Germinal center (tissue), 1 donor: ENCODE measurements at places on chromosomes 13 and 19.

GRCh38 chr13:30375265-30375835 lies 46.9 kb upstream of the UBE2L5 start:
- no peak for DNase-seq

DNA sequence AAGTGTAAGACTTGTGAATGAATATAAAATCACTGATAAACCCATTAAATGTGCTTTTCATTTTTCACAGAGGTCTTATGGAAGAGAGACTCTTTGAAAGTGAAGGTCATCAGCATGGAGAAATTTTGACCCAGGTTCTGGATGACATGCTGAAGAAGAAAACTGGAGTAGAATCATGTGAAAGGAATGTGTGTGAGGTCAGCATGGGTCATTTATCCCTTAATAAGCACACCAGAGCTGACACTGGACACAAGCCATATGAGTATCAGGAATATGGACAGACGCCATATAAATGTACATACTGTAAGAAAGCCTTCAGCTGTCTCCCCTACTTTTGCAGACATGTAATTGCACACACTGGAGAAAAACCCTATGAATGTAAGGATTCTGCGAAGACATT lies 29.0 kb downstream of the ZNF20 start:
- no peak for DNase-seq

DNA sequence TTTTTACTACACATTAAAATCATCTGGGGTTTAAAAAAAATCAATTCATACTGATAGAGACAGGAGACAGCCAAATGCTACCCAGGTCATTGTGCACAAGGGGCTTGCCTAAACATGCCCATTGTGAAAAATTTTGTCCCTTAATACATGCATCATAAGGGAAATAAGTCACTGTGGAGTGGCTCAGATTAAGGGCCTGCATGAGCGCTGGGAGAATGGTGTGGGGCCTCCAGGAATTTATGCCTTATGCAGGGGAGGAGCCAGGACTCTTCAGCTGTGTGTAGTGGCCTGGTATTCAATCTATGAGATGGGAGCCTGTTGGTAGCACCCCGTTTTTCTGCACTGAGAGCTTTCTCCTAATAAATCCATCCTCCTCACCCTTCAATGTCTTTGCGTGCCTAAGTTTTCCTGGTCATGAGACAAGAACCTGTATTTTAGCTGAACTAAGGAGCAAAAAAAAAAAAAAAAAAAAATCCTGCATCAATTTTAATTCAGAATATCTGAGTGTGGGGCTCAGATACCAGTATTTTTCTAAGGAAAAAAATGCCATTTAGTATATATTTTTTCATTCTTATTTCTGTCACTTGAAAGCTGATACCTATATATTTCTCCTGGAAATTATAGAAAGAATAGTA lies 997.6 kb upstream of the ATXN8OS start:
- no peak for DNase-seq

GRCh38 chr13:93882086-93882651 lies 597.3 kb downstream of the DCT start:
- DNase-seq = no peak

GRCh38 chr19:49930483-49931011 lies 1.2 kb upstream of the NUP62 start:
- no peak for DNase-seq
